Glutamatergic neuron (in vitro differentiated cells): ENCODE measurements at places on chromosomes 6 and 20. TPM values are rescaled to one million over a fixed set of nuclear protein-coding genes. Genes with fewer than 3 reads are reported as not detected.

The OR2H2 gene
- not detected for total RNA-seq

The NRSN1 gene
- 5.7 TPM for total RNA-seq

The BICRAL gene
- 11.0 TPM for total RNA-seq

The CALHM6 gene
- total RNA-seq: not detected

The ELOVL2 gene
- 10.6 TPM for total RNA-seq

The COL12A1 gene
- 2.4 TPM for total RNA-seq

The IFNGR1 gene
- total RNA-seq: 36.4 TPM

The CYP24A1 gene
- total RNA-seq: not detected

The GNMT gene
- total RNA-seq: 0.54 TPM

GRCh38 chr6:127794405-127794804 is 106.5 kb downstream of the THEMIS start:
- no peak for DNase-seq

DNA sequence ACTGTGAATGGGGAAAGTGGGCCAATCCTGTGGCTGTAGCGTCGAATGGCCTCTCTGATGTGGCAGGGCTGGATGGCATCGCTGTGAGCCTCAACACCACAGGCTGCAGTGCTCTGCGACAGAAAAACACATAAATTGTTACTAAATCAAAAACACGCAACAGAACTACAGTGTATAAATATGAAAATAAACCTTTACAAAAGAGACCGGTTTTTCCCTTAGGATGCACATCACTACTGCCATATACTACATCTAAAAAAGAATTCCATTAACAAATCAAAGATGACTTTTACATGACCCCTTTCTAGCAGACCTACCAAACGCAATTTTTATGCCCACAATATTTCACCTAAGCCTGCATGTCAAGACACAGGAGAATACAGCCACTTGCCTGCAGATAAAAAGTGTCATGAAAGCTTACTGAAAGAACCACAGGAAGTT is 395.5 kb upstream of the RUNX2 start:
- DNase-seq: no peak

- peak; percentile 41 for DNase-seq
Observed at GRCh38 chr6:41470331-41471063, 75.7 kb upstream of the FOXP4 start.

DNA sequence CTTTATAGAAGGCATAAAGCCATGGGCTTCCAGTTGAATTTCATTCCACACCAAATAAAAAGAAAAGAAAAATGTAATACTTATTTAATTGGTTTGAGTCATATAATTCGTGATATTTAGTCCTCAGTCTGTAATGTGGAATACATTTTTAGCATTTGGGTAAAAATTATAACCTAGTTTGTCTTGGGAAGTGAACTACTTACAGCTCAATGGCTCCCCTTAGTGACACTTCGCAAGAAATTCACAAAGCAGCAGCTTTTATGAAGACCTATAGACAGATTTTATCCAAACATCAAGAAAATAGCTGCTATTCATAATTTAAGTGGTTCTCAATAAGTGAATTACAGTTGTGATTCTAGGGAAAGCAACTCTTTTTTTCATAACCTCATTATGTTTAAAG is 72.1 kb downstream of the RSPO3 start:
- no peak for DNase-seq

GRCh38 chr6:49499126-49499525 is 597 bp upstream of the GLYATL3 start:
- no peak for DNase-seq

DNA sequence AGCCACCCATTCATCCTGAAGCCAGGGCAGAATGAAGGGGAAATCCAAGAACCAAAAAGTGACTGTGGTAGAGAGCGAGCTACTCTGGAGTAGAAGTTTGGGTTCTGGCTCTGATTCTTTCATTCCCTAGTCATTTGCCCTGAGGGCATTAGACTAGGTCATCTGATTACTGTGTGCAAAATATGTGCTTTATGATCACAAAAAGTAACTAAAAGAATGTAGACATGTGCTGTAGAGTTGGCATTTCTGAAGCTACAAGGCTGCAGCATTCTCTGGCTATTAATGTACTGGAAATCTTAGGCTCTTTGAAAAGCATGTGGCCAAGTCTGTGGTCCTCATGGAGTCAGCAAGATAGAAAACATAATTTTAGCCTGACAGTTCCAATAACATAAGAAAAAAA is 94.2 kb downstream of the TBC1D7 start:
- DNase-seq: no peak

- no peak for DNase-seq
Observed at GRCh38 chr6:138258991-138259390, 40.7 kb upstream of the PBOV1 start.

GRCh38 chr6:57313711-57314471 is 3.5 kb upstream of the PRIM2 start:
- no peak for DNase-seq

GRCh38 chr6:169913096-169913638 is 161.7 kb downstream of the ERMARD start:
- DNase-seq: no peak

DNA sequence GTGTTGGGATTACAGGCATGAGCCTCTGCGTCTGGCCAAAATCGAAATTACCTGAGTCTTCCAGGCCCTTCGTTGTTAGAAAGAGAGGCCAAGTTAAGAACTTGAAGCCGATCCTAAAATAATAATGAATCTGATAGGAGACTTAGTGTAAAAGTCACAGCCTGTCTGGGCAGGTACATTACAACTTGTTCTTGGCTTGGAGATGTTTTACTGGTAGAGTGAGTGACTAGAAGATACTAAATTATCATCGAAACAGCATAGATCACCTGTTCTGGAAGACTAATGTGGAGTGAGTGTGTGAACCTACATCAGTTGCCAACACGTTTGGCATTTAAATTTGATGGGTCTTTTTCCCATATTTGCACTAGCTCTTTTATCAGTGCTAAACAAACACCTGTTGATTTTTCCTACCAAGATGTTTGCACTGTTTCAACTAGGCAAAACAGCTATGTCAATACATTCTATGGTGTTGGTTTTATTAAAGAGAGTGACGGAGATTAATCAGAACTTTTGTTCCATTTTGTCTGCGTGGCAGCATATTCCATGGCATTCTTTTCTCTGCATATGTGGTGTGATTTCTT is 4.6 kb upstream of the TMEM217 start:
- DNase-seq: no peak

- DNase-seq: no peak
Observed at GRCh38 chr6:139757784-139758183, 383.3 kb upstream of the CITED2 start.

GRCh38 chr6:157304899-157305663 is 18.2 kb downstream of the TMEM242 start:
- no peak for DNase-seq

DNA sequence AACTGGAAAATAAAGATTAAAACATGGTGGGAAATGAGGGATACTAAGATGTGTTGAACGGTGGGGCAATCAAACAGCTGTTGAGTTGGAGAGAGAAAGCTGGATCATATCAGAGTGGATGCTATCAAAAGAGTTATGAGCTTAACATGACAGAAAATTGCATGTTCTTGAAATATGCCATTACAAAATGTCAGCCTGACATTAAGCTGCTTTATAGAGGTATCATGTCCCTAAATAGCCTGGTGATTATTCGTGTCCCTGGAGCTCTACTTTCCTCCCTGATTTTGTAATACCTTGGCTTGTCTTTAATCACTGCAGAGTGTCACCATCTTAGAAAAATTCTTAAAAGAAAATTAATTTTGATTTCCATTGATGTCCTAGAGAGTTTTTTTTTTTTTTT is 223.1 kb downstream of the PHF3 start:
- DNase-seq: no peak

DNA sequence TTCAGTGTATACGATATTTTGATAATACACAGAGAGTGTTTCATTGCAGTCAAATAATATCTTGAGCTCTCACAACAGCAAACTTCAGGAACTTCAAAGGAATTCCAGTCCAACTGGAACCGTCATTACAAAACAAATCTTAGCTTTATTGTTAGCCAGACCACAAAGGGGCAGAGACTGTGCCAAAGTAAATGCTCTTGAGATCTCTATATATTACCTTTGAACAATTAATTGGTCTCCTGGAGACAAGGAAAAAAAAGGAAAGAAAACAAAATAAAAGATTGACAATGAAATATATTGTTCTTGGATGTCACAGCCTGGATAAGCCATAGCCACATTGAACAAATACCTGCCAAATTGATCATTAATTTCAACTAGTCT is 70.0 kb downstream of the FOXC1 start:
- DNase-seq: no peak

DNA sequence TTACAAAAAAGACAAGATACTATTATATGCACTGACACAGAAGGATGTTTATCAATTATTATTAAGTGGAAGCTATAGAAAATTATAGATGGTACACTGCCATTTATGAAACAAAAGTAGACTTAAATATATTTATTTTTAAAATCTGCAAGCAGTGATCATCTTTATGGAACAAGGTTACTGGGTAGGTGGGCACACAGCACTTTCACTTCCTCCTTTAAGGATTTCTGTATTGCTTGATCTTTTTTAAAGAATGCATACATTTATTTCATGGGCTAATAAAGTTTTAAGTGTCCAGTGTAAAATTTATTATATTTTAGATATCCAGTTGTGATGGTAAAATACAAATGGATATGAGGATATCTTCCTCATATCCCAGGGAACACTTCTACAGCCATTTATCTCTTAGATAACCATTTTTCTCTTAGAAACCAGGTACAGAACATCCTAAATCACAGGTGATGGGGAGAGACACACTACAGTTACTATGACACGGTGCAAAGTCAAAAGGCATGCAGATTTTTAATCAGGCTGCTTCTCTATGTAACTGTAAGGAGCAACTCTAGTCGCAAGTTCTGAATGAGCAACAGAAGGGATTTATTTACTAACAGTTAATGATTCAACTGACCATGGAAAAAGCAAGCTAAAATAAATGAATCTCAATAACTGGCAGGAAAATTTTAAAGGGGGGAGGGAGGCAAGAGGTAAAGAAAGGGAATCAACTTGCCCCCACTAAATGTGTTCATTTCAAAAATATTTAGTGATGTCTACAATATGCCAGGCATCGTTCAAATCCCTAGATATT is 2.2 kb downstream of the FBXL4 start:
- DNase-seq: no peak

DNA sequence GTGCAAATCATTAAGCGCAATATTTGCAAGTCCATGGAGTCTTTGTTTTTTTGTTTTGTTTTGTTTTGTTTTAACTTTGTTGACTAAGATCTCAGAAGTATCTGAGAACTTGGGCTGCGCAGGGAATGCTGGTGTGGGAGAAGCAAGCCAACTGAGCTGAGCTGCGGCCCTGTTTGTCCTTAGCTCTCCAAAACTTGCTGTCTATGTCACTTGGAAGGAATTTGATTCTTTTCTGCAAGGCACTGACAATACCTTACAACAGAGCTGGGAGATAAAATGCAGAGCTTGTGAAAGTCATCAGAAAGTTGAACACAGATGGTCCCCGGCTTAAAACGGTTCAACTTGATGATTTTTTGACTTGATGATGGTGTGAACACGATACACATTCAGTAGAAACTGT is 5.4 kb downstream of the SLC22A23 start:
- DNase-seq: no peak

GRCh38 chr6:54737247-54737646 is 109.3 kb upstream of the FAM83B start:
- DNase-seq: peak; percentile 52

DNA sequence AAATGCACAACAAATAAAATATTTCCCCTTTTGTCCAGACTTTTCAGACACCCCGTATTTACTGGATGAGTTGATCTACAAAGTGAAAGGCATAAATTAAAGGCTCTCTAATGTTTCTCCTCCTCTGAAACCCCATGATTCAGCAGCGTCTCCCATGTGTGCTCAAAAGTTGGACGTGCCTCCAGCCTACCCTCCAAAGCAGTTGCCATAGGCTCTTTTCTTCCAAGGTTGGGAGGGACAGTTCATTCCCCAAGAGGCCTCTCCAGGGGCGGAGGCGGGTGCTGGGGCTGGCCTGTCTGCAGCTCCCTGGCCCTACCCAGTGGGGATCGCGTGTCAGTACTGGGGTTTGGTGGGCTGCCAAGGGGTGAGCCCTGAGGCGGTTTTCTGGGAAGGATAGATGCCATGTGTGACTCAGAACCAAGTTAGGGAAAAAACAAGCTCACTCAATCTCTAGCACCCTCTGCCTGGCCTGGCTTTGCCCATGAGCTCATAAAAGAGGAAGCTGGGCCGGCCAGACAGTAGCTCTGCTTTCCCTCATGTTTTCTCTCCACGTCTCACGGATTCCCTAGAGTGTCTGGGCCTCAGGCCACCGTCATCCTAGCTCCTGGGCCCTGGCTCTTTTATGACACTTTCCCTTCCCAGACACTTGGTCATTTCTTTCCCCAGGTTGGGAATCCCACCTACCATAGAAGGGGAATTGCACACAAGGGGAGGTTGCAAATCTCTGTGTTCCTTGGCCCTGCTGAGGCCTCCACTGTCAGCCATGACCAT is 8.0 kb upstream of the IER3 start:
- DNase-seq: no peak

- DNase-seq: no peak
Observed at GRCh38 chr6:128078276-128078675, 177.4 kb upstream of the THEMIS start.

GRCh38 chr6:170345662-170346061 is 39.1 kb downstream of the FAM120B start:
- DNase-seq: no peak

DNA sequence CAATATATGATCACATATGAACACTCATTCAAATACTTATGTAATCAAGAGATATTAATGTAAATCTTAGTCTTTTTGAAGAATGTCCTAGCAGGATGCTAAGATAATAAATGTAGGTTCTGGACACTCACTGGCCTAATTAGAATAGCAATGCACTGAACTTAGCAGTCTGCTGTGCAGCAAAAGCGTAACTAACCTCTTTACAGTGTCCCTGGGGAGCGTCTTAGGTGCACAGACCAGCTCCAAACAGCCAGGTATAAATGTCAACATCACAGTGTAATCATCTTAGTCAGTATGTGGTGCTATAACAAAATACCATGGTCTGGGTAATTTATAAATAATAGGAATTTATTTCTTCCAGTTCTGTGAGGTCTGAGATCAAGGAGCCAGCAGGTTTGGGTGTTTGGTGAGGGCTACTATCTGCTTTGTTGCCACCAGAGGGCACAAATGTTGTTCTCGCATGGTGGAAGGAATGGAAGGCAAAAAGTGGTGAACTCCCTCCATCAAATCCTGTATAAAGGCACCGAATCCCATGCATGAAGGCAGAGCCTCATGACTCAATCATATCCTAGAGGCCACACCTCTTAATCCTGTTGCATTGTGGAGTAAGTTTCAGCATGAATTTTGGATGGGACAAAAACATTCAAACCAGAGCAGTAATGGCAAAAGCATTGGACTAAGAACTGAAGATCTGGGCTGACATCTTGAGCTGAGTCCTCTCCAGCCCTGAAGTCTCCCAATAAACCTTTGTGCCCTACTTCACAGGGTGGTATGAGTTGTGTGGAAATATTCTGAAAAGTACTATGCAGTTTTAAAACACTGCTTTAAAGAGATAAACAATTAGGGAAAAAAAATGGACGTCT is 41.8 kb upstream of the FOXO3 start:
- DNase-seq: peak; percentile 27
